Mesothelial cell of epicardium (in vitro differentiated cells): ENCODE measurements at places on chromosomes 2 and 18.

DNA sequence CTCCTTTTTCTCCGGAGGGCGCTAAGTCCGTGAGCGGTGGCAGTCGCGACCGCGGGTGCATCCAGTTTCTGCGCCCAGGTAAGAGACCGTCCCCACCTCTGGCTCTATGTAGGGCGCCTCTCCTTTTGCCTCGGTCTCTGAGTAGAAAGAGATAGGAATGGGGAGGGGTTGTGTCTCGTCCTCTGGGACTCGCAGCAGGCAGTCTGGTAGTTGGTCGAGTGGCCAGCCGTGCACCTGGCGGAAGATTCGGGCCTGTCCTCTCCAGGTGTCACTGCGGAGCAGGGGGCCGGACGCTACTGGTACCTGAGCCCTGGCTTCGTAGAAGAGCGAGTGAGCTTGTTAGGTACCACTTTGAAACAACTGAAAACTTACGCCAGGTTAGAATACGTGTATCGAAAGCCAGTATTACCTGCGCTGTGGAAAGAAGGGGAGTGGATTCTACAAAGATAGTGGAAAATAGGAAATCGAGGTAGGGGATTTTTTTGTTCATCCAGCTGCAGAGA is 403 bp downstream of the MAP2 start:
- peaks cover 9% of the 10 kb centered on the region for H3K4me1 ChIP-seq
- no peak for DNase-seq
- no peaks in the 10 kb centered on the region for H3K36me3 ChIP-seq
- peak overlapping the region; percentile 55 for H3K27ac ChIP-seq
- peak overlapping the region; percentile 83 for H3K4me3 ChIP-seq
- peaks cover 7% of the 10 kb centered on the region for H3K27me3 ChIP-seq

DNA sequence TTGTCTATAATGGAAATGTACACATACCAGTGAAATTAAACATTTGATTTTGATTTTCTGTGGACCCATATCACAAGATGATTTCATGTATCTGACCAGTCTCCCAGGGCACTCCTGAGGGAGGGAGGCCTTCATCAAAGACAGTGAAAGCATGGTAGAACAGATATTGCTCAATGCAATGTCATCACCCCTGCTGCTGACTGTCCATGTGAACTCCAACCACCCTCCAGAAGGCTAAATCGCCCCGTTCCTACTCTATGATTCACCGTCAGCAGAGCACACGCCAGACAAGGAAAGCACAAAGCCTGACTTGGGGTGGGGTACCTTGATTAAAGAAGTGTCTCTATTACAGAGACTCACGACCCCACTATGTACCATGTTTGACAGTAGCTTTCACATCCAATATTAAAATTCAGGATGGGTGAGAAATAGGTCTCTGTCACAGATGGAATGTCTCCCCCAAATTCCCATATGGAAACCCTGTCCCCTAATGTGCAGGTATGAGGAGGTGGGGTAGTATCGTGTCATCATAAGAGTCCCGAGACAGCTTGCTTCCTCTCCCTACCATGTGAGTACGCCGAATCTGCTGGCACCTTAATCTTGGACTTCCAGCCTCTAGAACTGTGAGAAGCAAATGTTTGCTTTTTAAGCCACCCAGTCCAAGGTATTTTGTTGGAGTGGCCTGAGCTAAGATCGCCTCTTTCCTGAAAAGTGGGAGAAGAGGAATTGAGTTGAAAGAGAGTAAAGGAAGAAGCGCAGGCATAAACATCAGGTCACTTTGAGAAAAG is 42.4 kb downstream of the CYB5A start:
- no peaks in the 10 kb centered on the region for H3K27me3 ChIP-seq
- H3K4me3 ChIP-seq = no peak overlapping the region
- no peak overlapping the region for H3K27ac ChIP-seq
- peaks cover 7% of the 10 kb centered on the region for H3K36me3 ChIP-seq
- no peak for DNase-seq

DNA sequence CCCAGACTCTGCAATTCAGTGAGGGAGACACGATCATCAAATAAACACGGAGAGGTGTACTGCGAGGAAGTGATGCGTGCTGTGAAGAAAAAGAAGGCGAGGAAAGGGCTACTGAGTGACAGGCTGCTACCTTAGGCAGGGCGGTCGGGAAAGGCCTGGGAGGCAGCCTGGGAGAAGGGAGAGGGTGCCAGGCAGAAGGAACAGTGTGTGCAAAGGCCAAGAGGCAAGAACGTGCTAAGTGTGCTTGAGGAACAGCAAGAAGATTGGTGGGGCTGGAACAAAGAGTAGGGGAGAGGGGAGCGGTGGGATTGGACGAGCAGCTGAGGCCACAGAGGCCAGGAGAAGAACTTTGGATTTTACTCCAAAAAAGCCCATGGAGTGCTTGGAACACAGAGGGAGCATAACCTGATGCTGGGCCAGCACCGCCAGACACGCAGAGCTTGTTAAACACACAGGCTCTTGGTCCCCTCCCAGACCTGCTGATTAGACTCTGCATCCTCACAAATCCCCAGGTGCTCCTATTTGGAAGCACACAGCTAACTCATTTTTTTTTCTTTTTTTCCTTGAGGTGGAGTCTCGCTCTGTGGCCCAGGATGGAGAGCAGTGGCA is 30.4 kb downstream of the SERTAD2 start:
- no peaks in the 10 kb centered on the region for H3K27me3 ChIP-seq
- no peaks in the 10 kb centered on the region for H3K36me3 ChIP-seq
- peak; percentile 29 for DNase-seq
- peaks cover 9% of the 10 kb centered on the region for H3K4me1 ChIP-seq
- no peak overlapping the region for H3K4me3 ChIP-seq
- peak overlapping the region; percentile 24 for H3K27ac ChIP-seq

DNA sequence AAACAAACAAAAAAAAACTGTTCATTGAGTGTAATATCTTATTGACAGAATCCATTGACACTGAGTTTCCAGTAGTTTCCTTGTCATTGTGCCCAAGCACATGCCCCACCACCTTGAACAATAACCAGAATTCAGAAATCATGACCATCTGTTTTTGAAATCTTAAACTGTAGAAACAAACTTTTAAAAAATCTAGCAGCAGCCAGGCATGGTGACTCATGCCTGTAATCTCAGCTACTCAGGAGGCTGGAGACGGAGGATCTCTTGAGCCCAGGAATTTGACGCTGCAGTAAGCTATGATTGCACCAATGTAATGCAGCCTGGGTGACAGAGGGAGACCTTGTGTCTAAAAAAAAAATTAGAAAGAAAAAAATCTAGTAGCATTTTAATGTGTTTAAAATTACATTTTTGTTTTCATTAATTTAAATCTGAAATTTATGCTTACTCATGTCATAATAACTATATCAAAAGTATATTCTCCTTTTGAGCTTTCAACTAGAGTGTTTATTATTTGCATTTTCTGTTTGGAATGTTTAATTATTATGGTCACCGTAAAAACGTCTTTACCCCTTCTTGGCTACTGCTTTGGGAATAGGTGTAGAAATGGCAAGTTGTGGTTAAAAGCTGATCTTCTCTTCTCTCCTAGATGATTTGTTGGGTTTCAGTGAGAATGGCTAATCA is 25.2 kb upstream of the STON1 start:
- H3K36me3 ChIP-seq = peaks cover 23% of the 10 kb centered on the region
- no peaks in the 10 kb centered on the region for H3K27me3 ChIP-seq
- no peak overlapping the region for H3K27ac ChIP-seq

DNA sequence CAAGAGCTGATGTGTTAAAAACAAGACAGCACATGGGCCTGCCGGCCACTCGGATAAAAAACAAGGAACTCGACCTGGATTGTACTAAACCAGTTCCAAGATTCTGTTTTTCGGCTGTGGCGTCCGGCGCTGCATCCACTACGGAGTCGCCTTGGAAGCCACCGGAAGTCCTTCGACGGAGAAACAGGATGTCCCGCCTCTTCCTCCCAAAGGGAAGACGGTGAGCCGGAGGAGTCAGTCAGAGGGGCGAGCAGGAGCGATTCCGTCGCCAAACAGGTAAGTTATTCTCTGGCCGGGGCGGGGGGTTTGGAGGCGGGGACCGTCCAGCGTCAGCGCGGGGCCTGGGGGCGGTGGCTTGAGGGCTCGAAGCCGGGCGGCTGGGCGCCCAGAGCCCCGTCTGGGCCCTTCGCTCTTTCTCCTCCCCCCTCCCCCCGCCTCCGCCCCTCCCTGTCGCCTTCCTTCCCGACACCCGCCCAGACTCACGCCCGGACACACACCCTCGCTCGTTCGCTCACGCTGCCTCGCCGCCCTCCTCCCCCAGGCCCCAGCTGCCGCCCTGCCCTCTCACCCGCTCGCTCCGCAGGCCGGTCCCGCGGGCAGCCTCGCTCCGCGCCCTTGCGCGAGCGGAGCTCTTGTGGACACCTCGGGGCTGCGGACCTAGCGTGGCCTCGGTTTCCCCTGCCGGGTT is at the start of gene ZNF407:
Gene ZNF407 (plus strand): TSS at position 209 of the 688 bp plus-strand sequence. CDS start 33,150 bp downstream, outside the sequence.
- no peaks in the 10 kb centered on the region for H3K27me3 ChIP-seq
- peak; percentile 68 for DNase-seq
- peak within 1 kb of the TSS; percentile 99 for H3K27ac ChIP-seq
- peaks cover 7% of the 10 kb centered on the region for H3K36me3 ChIP-seq
- H3K4me3 ChIP-seq = peak within 1 kb of the TSS; percentile 96
- H3K4me1 ChIP-seq = peaks cover 34% of the 10 kb centered on the region

GRCh38 chr2:235070063-235070706 is 118.4 kb downstream of the SH3BP4 start:
- H3K4me1 ChIP-seq = peaks cover 15% of the 10 kb centered on the region
- no peak overlapping the region for H3K4me3 ChIP-seq
- no peaks in the 10 kb centered on the region for H3K27me3 ChIP-seq

DNA sequence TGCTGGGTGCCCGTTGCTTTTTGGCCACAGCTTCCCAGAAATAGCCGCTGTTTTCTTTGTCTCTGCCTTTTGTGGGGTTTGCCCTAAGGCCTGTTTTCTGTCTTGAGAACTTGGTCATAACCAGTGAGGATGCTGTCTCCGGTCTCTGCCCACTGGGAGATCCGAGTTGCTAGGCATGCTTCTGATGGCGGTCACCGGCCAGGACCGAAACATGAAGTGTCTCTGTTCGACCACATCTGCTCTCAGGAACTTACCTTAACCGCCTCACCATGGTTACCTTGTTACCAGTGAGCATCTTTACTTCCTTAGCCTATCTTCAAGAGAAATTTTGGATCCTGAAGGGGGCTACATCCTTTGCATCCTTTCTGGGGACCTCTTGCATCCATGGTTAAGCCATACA is 91.9 kb downstream of the RTP5 start:
- H3K36me3 ChIP-seq = no peaks in the 10 kb centered on the region
- no peak overlapping the region for H3K4me3 ChIP-seq
- H3K27me3 ChIP-seq = peaks cover 14% of the 10 kb centered on the region
- H3K27ac ChIP-seq = no peak overlapping the region

GRCh38 chr2:116676776-116677175 is 1137.7 kb upstream of the DDX18 start:
- DNase-seq = no peak
- no peaks in the 10 kb centered on the region for H3K36me3 ChIP-seq
- no peak overlapping the region for H3K4me3 ChIP-seq
- H3K27ac ChIP-seq = no peak overlapping the region
- no peaks in the 10 kb centered on the region for H3K4me1 ChIP-seq

DNA sequence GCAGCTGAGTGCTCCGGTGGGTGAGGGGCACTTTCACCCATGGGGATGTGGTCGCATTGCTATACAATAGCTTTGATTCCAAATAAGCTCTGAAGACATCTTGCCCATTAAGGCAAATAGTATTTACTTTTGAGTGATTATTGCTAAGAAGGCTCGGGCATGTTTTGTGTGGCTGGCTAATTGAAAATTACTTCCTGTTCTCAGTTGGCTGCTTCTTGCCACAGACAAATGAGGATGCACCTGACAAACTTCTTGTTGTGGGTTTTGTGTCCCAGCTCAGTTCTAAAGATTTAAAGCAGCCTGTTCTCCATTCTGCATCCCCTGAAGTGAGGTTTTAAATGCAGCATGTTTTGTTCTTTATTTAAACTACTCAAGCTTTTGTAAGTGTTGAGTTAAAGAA is 88.3 kb downstream of the KCNS3 start:
- H3K4me3 ChIP-seq = no peak overlapping the region
- no peak for DNase-seq
- peaks cover 6% of the 10 kb centered on the region for H3K27me3 ChIP-seq
- H3K4me1 ChIP-seq = peaks cover 12% of the 10 kb centered on the region

DNA sequence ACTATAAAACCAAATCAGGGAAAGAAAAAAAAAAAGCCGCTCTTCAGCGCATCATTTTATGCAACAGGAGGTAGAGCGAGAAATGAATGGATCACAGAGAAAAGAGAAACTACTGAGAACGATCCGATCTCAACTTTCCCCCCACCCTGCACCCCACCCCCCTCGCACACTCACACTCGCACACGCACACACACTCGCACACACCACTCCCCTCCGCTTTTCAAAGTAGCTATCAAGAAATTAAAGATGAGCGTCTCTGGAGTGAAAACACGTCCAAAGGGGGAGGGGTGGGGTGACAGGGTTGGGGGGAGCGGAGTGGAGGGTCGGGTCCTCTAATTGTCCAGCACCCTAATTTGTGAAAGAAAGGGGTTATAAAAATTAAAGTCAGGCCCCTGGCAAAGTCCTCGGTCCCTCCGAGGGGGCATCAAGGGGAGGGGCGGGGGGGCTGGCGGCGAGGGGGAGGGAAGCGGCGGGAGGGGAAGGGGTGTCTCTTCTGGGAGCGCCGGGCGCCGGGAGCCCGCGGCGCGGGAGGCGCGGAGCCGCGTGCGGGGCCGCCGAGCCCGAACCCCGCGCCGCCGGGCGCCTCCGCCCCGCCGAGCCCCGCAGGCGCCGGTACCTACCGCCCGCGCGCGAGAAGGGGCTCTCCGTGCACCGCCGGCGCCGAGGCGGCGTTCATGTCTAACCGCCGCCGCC is 428 bp downstream of the TCF4 start:
- H3K27ac ChIP-seq = peak overlapping the region; percentile 94
- DNase-seq = no peak
- peaks cover 40% of the 10 kb centered on the region for H3K4me1 ChIP-seq
- peak overlapping the region; percentile 91 for H3K4me3 ChIP-seq
- no peaks in the 10 kb centered on the region for H3K36me3 ChIP-seq

GRCh38 chr18:63344263-63344662 is 22.7 kb downstream of the KDSR start:
- no peak overlapping the region for H3K4me3 ChIP-seq
- no peak for DNase-seq
- no peaks in the 10 kb centered on the region for H3K27me3 ChIP-seq
- H3K27ac ChIP-seq = no peak overlapping the region

GRCh38 chr2:147428120-147428747 is 416.6 kb upstream of the ACVR2A start:
- H3K27me3 ChIP-seq = no peaks in the 10 kb centered on the region
- no peak for DNase-seq
- no peak overlapping the region for H3K4me3 ChIP-seq
- no peaks in the 10 kb centered on the region for H3K4me1 ChIP-seq
- H3K27ac ChIP-seq = no peak overlapping the region
- H3K36me3 ChIP-seq = no peaks in the 10 kb centered on the region

- no peaks in the 10 kb centered on the region for H3K4me1 ChIP-seq
- H3K4me3 ChIP-seq = no peak overlapping the region
- H3K27ac ChIP-seq = no peak overlapping the region
- no peaks in the 10 kb centered on the region for H3K27me3 ChIP-seq
Measured at GRCh38 chr2:97730245-97730644, 16.9 kb downstream of the ZAP70 start.

DNA sequence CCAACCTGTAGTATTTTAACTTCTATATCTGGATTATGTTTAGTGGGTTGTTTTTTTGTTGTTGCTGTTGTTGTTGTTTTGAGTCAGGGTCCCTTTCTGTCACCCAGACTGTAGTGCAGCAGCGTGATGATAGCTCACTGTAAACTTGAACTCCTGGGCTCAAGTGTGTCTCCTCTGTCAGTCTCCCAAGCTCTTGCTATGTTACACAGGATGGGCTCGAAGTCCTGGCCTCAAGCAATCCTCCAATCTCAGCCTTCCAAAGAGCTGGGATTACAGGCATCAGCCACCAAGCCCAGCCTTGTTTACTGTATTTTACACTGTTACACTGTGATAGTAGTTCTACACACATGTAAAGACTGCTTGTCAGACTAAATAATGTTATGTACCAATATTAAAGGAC is 9.7 kb upstream of the STRN start:
- no peak overlapping the region for H3K4me3 ChIP-seq
- H3K27ac ChIP-seq = no peak overlapping the region
- DNase-seq = no peak
- no peaks in the 10 kb centered on the region for H3K27me3 ChIP-seq
